ENCODE measurements at places on chromosomes 11 and 22. TPM values are rescaled to one million over a fixed set of nuclear protein-coding genes. Genes with fewer than 3 reads are reported as not detected.

Gene CCDC73
- polyA plus RNA-seq: not detected

DNA sequence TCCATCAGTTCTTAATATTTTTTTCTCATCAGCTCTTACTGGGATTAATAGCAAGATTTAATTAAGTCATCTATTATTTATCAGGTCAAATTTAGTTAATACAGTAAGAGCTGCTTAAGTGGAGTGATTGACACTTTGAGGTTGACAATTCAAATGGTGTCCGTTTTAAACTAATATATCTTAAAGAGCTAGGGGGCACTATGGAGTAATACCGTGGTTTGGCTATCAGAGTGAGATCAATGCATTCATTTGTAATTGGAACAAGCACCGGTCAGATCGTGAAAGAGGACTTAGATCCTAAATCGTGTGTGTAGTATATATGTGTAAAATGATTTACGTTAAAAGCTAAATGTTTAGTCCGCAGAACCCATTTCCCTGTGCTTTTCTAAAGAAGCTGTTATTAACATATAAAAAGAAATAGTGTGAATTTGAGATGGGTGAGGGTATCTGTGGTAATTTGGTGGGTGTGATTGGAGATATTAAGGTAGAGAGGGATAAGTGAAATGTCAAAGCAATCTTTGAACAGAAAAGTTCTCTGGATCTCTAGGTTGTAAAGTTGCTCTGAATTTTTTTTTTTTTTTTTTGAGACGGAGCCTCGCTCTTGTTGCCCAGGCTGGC, 2.3 kb downstream of the SIK2 start:
- DNase-seq: peak; percentile 39

- DNase-seq: no peak
Measured at GRCh38 chr11:132864811-132865576, 667.3 kb downstream of the OPCML start.

Gene CATSPERZ
- not detected for polyA plus RNA-seq

Gene MMP27
- polyA plus RNA-seq: not detected

DNA sequence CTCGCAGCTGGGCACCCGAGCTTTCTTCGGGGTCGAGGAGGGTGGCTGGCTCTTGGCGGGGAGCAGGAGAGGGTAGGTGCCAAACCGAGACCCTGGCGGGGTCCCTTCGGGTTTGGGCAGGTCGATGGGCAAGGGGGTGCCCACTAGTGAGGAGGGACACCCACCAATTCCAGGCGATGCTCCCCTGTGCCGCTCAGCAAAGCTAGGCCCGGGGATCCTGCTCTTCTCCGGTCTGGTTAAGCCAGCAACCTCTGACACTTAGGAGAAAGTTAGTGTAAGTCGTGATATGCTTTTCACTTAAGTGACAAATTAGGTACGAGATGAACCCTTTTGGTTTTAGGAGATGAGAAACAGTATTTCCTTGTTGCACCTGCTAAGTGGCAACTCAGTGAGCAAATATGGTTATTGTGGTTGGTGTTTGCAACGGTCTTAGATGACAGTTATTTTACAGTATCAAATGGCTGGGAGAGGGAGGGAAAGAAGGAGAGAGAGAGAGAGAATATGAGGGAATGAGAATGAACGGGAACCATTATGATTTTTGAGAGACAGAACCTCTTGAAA, 565 bp downstream of the NUCB2 start:
- DNase-seq: peak; percentile 47

Gene MMP3
- not detected for polyA plus RNA-seq

- no peak for DNase-seq
Measured at GRCh38 chr11:83642500-83642899, 356.3 kb upstream of the CCDC90B start.
